ENCODE measurements at places on chromosomes 2 and 18. TPM values are rescaled to one million over a fixed set of nuclear protein-coding genes. Genes with fewer than 3 reads are reported as not detected.

DNA sequence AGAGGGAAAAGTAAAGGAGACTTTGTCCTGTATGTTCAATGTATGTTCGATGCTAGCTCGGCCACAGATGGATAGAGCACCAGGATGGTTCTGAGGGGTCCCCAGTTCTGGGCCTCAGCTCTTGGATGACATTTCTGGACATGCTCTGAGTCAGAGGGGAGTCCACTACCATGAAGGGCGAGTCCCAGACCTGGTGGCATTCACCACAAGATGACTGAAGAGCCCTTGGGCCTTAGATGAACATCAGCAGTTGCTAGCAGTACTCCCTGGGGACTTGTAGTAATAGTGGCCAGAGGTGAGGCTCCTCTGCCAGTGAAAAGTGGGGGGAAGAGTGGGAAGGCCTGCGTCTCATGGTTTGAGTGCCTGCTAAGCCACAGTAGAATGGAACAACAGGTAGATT lies 109.5 kb downstream of the GRB14 start:
- no peak for DNase-seq

GRCh38 chr2:135055182-135055786 lies 3.2 kb downstream of the RAB3GAP1 start:
- no peak for DNase-seq

DNA sequence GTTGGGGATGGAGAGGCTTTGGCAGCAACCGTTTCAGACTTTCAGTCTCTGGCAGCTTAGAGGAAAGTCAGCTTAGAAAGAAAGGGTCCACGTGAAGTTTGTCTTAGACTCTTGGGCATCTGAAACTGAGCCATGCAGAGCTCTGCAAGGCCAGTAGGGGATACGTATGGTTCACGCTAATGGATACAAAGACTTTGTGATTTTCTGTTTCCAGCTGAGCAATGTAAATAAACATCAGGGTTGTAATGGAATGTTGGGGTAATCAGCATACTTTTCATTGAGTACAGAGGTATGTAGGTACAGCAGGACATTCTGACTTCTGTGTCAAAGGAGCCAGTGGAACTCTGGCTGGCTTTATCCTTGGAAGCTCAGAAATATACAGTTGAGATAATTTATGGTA lies 31.0 kb downstream of the RALB start:
- DNase-seq: no peak

DNA sequence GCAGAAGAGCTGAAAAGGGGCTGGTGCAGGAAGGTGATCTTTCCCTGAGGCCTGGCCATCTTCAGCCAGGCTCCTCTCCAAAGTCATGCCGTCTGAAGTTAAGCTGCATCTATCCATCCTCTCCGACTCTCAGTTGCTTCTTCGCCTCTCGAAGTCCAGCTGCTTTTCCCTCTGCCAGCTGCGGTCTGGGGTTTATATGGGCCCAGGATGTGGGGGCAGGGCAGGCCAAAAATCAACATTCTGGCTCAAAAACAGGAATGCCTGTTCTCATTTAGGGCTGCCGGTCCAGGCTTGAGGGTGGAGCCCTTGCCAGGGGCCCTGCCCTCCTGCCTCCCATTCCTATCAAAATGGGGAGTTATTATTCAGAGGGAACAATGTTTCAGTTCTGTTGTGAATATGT lies 31.2 kb downstream of the CREG2 start:
- no peak for DNase-seq

DNA sequence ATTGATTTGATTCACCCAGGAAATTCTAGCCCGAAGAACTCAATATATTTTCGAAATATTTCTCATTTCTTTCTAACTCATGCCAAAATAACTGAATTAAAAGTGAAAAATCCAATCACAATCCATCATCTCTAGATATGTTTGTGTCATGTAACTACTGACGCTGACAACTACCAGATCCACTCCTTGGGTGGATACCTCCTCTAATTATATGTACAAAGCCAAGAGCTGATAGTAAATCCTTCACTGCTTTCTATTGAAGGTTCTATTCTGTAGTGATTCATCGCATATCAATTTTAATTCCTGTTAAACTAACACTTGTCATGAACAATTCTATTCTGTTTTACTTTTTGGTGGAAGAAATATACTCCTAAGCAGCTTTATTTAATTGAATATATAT lies 1056.6 kb upstream of the NXPH2 start:
- DNase-seq: no peak

- no peak for DNase-seq
Measured at GRCh38 chr2:52383541-52383940, 1351.6 kb upstream of the NRXN1 start.

GRCh38 chr18:3877678-3878077 lies 427.7 kb downstream of the TGIF1 start:
- no peak for DNase-seq

DNA sequence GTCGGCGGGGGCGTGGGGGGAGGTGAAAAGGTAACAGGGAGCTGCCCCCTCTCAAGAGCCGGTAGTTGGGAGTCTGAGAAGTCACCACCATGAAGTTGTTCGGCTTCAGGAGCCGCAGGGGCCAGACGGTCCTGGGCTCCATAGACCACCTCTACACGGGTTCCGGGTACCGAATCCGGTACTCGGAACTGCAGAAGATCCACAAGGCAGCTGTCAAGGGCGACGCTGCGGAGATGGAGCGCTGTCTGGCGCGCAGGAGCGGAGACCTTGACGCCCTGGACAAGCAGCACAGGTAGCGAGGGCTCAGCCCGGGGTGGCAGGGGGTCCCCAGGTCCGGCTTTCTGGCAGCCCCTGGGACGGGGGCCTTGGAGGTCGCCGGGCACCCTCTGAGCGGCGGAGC lies 47.1 kb upstream of the ZNF519 start:
- DNase-seq: no peak

- no peak for DNase-seq
Measured at GRCh38 chr2:44676379-44676778, 265.1 kb upstream of the SIX3 start.

ASPRV1 gene
- polyA plus RNA-seq: 2.9 TPM

HJURP gene
- polyA plus RNA-seq: 10.0 TPM

WDR35 gene
- polyA plus RNA-seq: 7.3 TPM

NMUR1 gene
- 0.38 TPM for polyA plus RNA-seq

TEKT4 gene
- polyA plus RNA-seq: not detected

TMX3 gene
- 53.8 TPM for polyA plus RNA-seq
